Stimulated activated CD4-positive, alpha-beta T cell treated with anti-CD3 and anti-CD28 coated beads, Interleukin-15, amount 100 ng/mL, for 1 hour (primary cell): ENCODE measurements at places on chromosomes 5 and 9.

- no peak for DNase-seq
Measured at GRCh38 chr5:33299621-33300208, 141.1 kb upstream of the TARS1 start.

- DNase-seq = no peak
Measured at GRCh38 chr9:101993771-101994170, 255.3 kb upstream of the GRIN3A start.

- peak; percentile 10 for DNase-seq
Measured at GRCh38 chr5:43017428-43017815, 22.7 kb downstream of the ANXA2R start.

- DNase-seq = no peak
Measured at GRCh38 chr5:8693341-8693844, 824.4 kb downstream of the MTRR start.

GRCh38 chr9:13491138-13491492, 211.6 kb upstream of the MPDZ start:
- DNase-seq = no peak

DNA sequence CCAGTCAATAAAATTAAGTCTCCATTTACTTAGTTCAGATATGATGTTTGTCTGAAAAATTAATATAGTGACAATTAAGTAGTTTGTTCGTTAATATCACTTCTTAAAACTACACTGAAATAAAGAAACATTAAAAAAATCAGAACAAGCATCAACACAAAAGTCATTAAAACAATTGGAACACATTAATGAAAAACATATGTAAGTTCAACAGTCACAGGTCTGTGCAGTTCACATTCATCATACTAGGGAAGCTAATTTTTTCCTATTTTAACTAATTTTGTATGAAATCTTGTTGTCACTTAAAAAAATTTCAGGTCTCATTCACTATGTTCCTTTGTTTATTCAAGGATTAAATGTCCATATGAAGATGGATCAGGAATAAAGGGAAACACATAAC, 22.5 kb downstream of the POC5 start:
- DNase-seq = no peak

GRCh38 chr9:86577420-86578333, 223.5 kb upstream of the TUT7 start:
- no peak for DNase-seq

DNA sequence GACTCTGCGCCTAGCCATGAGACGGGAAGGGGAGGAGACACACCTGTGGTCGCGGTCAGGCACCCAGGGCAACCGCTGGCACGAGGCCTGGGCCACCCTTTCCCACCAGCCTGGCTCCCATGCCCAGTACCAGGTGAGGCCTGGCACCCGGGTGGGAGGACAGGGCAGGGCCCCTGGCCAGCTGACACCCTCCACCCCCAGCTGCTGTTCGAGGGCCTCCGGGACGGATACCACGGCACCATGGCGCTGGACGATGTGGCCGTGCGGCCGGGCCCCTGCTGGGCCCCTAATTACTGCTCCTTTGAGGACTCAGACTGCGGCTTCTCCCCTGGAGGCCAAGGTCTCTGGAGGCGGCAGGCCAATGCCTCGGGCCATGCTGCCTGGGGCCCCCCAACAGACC, 5.0 kb downstream of the MAMDC4 start:
- DNase-seq = no peak

- DNase-seq = no peak
Measured at GRCh38 chr5:179872828-179873575, 14.4 kb upstream of the MRNIP start.

DNA sequence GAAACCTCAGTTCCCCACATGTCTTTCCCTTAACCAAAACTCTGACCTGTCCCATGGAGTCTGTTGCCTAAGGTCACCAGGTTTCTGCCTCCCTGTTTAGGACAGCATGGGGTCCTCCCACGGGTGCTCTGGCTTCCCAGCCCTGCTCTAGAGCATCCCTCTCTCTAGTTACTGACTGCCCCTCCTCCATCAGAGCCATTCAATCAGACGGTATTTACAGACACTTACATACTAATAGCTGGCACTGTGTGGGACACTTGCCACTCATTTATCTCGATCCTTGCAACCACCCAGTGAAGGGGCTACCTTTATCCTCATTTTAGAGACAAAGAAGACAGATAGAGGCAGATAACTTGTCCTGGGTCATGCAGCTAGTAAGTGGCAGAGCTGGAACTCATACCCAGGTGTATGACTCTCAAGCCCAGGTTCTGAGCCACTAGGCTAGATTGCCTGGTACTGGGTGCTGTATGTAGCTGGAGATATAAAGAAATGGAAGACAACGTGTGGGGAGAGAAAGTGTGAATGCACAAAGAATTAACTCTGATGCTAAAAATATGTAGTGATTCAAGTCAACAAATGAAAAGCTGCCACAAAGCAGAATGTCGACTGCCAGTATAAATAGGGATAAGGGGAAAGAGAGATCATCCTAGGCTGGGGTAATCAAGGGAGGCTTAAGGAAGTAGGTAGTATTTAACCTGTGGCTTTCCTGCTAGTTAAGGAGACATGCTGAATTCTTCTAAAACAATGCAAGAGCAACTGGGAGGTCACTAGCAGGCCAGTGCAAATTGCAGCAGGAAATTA, 52.5 kb upstream of the PDE8B start:
- DNase-seq = no peak

DNA sequence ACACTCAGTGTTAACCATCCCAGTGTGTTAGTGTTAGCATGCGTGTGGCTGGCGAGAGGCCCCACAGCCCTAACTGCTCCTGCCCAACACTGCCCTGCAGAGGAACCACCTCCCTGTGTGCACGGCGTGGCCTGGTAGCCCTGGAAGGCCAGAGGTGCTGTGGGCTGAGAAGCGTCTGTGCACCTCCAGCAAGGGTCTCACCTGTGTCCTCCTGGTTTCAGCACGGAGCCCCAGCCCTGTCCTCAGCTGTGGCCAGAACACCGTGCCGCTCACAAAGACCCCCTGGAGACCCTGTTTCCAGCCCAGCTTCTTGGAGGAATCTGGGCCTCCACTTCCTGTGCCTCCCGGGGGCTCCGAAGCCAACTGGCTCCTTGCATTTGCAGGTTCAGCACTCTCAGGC, 56.1 kb upstream of the NRARP start:
- no peak for DNase-seq
